ENCODE measurements at places on chromosomes 2 and 18.
A peak's percentile ranks its signal among the peaks of the same experiment; 100 is the strongest.

- DNase-seq, result no peak
These were observed 236.5 kb downstream of the GBX2 start for GRCh38 chr2:235931676-235932075.

- no peak for DNase-seq
These were observed 184.2 kb downstream of the RND3 start for GRCh38 chr2:150303281-150303680.

DNA sequence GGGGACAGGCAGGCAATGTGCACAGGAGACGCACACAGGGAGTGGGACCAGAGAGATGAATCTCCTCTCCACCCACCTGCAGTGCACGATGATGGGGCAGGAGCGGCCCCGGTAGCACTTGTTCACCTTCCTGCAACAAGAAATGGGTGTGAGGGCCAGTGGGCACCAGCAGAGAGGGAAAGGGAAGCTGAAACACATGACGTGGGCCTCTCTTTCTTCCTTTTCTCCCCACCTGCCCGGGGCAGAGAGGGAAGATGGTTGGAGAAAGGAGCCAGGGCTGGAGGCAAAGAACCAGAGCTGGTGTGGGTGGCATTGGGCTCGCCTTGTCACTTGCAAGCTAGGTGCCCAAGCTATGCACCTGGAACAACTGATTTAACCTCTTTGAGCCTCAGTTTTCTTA, 12.2 kb downstream of the DNAJB2 start:
- no peak for DNase-seq

GRCh38 chr2:113940891-113941290, 51.0 kb downstream of the ACTR3 start:
- DNase-seq, result no peak

- no peak for DNase-seq
These were observed 1.3 kb downstream of the PTPRM start for GRCh38 chr18:7568426-7568825.

GRCh38 chr2:133657591-133657990, 89.3 kb upstream of the NCKAP5 start:
- DNase-seq, result no peak

- DNase-seq, result no peak
These were observed 51.5 kb upstream of the NXPH2 start for GRCh38 chr2:138831691-138832090.

DNA sequence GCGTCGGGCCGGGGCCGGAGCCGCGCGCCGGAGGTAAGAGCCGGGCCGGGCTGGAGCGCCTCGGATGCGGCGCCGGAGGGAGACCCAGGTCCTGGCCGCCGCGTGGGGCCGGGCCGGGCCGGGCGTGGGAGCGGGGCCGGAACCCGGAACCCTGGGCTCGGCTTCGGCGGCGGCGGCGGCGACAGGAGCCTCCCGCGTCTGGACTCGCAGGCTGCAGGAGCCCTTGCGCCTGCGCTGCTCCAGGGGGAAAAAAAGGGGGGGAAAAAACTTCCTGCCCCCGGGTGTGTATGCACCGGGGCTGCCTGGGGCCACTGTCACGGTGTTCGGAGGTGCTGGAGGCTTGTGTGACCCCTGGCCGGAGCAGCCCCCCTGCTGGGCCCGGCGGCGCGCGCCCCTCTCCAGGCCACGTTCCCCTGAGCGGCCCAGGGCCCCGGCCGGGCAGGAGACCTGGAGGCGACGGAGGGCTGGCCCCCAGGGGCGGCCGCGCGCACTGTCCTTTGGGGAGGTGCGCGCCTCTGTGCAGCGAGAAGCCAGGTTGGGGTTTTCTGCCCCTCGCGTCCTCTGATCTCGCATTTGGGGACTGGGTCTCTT, 864 bp downstream of the KLHL29 start:
- no peak for DNase-seq

DNA sequence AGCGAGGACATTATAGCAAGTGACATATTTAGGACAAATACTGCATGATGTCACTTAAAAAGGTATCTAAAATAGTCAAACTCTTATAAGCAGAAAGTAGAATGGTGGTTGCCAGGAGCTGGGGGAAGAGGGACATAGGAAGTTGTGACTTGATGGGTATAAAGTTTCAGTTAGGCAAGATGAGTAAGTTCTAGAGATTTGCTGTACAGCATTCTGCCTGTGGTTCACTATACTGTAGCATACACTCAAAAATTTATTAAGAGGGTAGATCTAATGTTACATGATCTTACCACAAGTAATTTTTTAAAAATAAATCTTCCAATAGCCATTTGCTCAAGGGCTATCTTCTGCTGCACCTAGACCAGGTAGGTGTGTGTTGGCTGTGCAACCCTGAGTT, 78.1 kb upstream of the NPAS2 start:
- no peak for DNase-seq

DNA sequence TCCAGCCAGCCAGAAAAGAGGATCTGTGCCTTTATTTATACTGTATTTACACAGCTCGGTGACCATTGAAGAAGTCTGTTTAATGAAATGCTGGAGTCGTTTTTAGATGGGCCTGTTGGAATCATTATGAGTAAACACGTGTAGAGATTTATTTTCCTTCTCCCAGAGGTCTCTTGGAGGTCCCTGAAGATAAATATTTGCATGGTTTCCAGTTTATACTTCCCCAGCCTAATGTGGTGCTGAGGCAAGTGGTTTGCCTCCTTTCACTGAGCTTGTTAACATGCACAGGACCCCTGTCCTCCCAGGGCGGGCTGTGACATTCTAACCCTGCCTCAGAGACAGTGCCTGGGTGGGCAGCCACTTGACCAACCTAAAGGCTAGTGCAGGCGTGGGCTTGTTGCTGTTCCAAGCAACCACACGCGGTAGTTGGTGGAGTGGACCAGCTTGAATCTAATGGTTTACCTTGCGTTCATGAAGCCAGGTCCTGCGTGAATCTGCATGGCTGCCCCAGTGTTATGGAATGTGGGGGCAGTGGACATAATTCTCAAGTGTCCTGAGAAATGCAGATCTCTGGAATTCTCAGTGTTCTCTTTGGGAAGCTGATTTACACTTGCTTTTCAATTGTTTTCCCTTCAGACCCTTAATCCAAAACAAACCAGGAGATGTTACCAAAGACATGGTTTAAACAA, 130.2 kb upstream of the DLX2 start:
- no peak for DNase-seq

GRCh38 chr2:126752876-126753275, 96.9 kb downstream of the GYPC start:
- DNase-seq, result no peak

DNA sequence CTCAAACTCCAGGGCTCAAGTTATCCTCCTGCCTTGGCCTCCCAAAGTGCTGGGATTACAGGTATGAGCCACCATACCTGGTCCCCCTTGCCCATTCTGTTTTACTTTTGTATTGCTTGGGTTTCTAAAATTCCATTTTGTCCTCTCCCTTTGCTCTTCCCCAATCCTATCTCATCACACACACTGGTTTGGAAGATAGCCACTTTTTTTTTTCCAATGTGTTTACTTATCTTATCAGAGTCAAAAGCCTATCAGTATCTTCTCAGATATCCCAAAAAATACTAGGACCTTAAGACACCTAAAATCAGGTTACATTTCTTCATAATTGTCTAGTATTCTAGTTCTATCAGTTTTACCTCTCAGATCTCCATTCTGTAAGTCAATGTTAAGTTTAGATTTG, 56.1 kb downstream of the MSH2 start:
- no peak for DNase-seq

- no peak for DNase-seq
These were observed 54.7 kb downstream of the UGGT1 start for GRCh38 chr2:128145651-128146050.

- no peak for DNase-seq
These were observed 7.1 kb upstream of the CDCA7 start for GRCh38 chr2:173347305-173348168.

GRCh38 chr18:23220355-23220754, 85.1 kb downstream of the CABLES1 start:
- DNase-seq, result no peak

GRCh38 chr2:54419388-54419787, 36.7 kb upstream of the SPTBN1 start:
- no peak for DNase-seq

DNA sequence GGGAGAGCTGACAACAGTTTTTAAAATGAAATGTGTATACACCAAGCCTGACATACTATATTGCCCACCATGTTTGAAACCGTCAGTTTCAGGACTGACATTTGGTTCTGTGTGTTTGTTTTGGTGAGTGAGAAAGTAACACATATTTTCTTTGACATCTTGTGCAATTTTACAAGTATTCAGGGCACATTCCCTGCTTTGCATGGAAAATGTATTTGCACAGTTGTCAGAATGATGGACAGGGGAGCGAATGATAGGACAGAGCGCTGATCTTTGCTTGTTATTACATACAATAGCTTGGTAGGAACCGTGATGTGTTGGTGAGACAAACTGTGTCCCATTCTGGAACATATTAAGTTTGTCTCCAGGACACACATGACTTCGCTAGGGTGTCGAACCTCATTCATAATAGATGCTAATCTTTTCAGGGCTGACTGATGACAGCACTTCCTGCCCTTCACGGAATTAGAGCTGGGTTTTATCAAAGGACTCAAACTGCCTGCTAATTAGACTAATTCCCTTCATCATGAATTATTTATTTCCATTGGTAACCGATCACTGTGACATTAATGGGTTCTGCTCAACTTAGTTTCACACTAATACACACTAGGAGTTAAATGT, 158.5 kb downstream of the CDCA7 start:
- DNase-seq, result no peak

GRCh38 chr18:524466-524865, 24.0 kb upstream of the COLEC12 start:
- DNase-seq, result no peak

DNA sequence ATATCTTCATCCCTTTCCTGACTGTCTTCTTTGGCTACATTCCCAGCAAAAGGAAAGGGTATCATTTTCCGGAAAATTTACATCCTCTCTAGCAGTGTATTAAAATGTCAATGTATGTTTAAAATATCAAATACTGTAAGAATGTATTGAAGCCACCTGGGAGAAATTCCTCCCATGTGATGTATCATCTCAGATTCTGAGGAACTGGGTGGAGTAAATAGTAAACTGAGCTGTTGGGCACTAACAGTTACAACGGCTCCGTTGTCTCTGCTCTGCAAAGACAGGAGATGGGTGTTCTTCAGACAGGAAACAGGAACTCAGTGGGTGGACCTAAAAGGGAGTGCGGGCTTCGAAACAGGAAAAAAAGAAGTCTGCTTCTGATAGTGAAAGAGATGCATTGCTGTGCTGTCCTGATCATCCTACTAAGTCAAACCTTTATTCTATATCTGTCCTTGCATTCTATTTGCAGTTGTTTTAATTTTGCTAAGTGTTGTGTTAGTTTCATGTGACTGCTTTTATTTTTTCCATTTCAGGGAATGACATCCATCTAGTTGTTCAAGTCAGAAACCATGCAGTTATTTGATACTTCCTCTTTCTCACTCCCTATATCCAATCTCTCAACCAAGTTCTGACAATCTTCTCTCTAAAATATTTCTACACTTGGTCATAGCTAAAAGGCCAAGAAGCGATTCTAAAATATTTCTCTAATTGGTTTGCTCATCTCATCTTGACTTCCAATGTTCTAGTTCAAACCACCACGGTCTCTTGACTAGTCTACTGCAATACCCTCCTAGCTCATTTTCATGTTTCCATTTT, 19.4 kb downstream of the DOK1 start:
- no peak for DNase-seq

DNA sequence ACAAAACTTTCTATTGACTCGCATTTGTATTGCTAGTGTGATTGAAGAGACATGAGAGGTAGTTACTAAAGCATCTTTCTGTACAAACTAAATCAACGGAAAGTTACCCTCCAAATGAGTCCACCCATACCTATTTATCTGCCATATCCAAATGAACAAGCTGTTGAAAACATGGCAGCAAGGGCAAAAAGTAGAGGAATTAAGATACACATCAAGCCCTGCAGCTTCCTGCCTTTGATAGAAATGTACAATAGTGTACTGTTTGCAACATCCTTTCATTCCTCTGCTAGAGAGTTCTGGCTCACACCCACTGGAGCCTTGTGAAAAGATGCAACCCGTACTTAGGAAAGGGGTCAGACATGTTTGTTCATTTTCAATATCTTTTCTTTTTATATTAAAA, 122.5 kb downstream of the ERBB4 start:
- no peak for DNase-seq

DNA sequence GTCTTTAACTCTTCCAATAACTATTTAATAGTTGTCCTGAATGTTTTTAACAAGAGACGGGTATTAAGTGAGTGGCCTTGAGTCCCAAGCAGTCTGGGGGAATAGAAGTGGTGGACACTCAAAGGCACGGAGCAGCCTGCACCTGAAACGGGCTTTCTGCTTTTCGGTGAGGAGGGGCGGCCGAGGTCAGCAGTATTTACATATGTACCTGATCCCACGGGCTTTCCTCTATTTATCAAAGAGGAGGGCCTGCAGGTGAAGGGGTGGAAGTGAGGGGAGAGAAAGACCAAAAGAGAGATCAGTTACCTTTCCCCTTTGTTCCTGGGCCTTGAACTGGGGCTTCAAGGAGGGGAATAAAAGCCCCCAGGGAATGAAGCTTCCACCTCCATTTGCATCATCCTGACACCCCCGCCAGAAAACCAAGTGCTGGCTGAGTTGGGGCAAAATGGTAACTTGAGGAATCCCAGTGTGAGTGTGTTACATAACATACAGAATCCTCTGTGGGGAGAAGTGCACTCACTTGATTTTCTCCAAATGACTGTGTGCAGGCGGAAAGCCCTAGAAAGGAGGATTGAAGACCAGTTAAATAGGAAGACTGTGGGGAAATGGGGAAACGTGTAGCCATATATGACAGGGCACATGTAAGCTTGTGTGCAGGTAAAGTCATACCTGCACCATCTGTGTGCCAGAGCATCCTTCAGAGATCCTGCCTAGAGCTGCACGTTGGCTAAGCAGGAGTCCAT, 12.4 kb downstream of the POU3F3 start:
- no peak for DNase-seq

- DNase-seq, result no peak
These were observed 331.8 kb downstream of the ALK start for GRCh38 chr2:29589440-29590103.

DNA sequence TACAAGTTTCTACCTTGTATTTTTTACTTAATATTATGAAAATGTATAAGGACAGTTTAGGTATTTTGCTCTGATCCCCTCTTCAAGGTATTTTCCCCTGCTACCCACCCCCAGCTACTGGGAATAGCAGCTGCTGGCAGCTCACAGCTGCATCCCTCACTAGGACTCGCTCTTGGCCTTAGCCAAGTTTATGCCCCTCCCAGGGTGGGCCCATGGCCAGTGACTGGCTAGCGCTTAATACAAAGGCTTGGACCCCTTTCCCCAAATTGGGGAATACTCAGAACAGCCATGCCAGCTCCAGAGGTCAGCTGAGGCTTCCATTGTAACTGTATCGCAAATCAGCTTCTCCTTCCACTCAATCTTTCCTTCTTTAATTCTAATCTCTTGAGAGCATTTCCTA, 131.3 kb downstream of the GFPT1 start:
- DNase-seq, result no peak

- no peak for DNase-seq
These were observed 129.5 kb downstream of the TMEM182 start for GRCh38 chr2:102891296-102891695.

- no peak for DNase-seq
These were observed 109.9 kb downstream of the SLC4A3 start for GRCh38 chr2:219737270-219737691.

GRCh38 chr2:196987649-196988364, 61.3 kb upstream of the PGAP1 start:
- peak; percentile 17 for DNase-seq
